ENCODE measurements at places on chromosomes 3 and 15. TPM values are rescaled to one million over a fixed set of nuclear protein-coding genes. Genes with fewer than 3 reads are reported as not detected.

- peak; percentile 31 for DNase-seq
Observed at GRCh38 chr3:141825216-141826011, 51.0 kb upstream of the ATP1B3 start.

GRCh38 chr3:78249294-78249693 is 1209.4 kb downstream of the ROBO2 start:
- no peak for DNase-seq

GRCh38 chr3:112579232-112579631 is 17.4 kb downstream of the SLC35A5 start:
- no peak for DNase-seq

DNA sequence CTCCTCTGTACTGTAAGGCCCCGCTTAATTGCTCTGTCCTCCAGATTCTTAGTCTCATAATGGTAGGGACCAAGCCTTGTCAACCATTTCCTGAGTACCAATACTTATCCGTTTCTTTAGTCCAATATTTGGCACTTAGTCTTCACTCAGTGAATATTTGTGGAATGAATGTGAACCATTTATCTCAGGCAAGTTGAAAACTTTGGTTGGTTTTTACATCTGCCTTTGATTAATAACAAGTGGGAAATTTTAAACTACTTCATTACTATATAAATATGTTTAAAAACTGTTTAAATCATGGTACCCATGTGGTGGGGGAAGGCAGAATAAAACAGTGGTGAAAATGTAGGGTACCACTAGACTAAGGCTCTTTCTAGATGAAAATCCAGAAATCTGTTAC is 15.2 kb downstream of the CA12 start:
- no peak for DNase-seq

SPATA12 gene
- not detected for total RNA-seq

GRCh38 chr3:101635345-101635744 is 41.6 kb downstream of the ZBTB11 start:
- DNase-seq = no peak

ZBBX gene
- total RNA-seq = 1.4 TPM

SOX14 gene
- total RNA-seq = not detected

DNA sequence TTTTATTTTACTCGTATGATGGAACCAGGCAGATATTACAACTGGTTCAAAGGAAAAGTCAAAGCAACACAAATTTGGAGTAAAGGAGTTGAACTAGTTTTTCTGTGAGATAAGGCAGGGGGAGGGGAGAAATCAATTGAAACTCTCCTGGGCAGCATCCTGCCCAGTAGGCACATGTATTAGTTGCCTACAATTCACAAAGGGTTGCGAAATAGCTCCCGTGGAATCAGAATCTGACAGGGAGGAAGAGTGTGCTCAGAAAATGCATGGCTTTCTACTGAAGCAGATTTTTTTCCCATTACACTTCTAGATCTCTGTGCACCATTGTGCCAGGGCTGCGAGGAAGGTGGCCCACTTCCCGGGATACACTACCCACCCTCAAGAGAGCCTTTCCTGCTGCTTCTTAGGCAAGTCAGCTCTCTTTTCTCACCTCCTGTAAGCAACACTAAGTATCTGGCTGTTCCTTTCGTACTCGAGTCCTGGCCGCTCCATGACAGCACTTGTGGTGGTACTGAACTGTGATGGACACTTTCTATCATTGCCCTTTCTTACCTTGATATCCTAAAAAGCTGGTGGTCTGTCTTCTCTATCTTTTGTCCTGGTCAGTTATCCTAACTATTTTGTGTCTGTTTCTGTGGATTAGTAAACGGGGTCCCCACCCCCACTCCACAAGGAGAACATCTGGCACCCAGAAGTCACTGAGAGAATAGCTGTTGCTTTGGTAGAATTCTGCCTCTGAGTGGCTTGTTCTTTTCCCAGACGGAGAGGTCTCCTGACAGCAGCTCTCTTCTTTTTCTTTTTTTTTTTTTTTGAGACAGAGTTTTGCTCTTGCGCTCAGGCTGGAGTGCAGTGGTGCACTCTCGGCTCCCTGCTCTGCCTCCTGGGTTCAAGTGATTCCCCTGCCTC is 74.8 kb downstream of the RPL39L start:
- no peak for DNase-seq

DNA sequence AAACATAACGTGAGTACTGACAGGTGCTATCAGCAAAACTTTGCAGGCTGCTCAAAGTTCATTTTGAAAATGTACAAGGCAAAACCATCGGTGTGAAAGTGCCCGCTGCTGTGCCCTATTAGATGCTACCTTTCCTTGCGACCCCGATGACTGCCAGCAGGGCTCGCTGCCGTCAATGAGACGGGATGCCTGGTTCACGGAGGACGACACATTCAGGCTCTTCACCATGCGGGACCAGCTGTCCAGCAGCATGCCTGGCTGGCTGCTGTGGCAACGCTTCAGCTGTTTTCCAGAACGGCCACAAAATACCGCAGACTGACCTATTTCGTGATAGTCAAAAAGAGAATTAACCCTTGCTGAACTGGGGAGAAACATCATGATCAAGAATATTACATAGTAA is 92.7 kb upstream of the OCA2 start:
- DNase-seq = peak; percentile 90

DNA sequence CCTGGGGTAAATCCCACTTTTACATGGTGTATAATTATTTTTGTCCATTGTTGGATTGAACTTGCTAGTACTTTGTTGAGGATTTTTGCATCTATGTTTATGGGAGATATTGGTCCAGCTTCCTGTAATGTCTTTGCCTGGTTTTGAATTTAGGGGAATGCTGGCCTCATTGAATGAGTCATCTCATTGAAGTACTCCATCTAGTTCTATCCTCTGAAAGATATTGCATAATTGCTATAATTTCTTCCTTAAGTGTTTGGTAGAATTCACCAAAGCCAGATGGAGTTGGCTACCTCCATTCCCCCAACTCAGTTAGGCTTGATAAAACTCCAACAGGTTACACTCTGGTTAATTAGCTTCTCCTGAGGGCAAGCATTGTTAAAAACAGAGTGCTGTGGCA is 237.4 kb upstream of the TGFBR2 start:
- no peak for DNase-seq

GRCh38 chr3:24360957-24361356 is 133.7 kb downstream of the THRB start:
- DNase-seq = no peak

GRCh38 chr3:51539291-51539941 is 897 bp downstream of the RAD54L2 start:
- DNase-seq = peak; percentile 24

DNA sequence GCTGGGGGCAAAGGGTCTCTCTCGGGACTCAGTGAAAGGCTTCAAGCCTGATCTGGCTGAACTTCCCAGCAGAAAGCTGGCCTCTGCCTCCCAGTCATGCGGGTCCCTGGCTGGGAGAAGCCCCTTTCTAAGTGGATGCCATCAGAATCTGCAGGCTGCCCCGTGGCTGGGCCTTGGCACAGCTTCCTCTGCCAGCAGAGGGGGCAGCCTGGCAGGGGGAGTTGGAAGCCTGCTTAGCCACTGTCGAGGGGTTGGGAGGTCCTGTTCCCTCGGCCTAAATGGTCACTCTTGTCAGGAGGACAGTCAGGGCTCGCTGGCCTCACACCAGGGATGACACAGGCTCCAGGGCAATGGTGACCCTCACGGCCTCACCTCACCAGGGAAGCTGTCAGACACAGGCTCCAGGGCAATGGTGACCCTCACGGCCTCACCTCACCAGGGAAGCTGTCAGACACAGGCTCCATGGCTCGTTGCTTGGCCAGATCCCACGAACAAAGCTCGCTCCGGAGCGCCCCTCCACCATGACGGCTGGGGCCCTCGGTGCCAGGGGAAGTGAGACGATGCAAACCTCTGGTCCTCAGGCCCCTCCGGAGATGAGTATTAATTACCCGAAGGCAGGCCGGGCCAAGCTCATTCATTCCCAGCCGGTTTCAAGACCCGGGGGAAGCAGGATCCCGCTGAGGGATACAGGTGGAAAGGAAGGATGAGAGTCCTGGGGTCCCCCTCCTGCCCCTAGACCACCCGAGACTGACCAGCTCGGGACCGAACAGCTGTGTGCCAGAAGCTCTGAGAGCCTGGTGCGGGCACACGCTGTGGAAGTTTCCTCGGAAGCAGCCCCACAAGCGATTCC is 151.0 kb downstream of the CHSY1 start:
- DNase-seq = no peak

DNA sequence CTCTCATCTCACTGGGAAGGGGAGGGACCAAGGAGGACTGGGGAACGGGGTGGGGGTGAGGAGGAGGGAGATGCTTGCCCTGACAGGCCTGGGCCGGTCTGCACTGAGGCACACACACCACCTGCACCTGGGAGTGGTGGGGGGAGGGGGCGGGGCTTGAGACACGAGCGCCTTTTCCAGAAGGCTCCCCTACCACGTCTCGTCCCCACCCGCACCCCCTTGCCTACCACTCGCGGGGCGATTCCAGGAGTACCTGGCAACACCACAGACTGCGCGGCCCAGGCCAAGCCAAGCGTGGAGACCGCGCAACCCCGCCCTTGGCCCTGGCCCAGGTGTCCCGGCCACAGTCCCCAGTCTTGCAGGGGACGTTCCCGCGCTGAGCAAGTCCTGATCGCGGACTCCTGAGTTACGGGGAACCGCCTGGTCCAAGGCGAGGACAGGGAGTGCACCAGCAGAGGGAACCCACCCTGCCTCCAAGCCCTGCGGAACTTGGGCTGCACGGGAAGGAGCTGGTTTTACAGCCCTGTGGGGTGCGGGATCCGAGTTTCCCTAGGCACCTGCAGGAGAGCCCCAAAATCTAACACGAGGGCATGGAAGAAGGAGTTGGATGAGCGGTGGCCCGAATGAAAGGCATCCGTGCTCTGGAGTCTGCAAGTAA is 68.1 kb upstream of the SH3GL3 start:
- DNase-seq = no peak

GRCh38 chr3:188949996-188950395 is 221.8 kb upstream of the TPRG1 start:
- no peak for DNase-seq

DNA sequence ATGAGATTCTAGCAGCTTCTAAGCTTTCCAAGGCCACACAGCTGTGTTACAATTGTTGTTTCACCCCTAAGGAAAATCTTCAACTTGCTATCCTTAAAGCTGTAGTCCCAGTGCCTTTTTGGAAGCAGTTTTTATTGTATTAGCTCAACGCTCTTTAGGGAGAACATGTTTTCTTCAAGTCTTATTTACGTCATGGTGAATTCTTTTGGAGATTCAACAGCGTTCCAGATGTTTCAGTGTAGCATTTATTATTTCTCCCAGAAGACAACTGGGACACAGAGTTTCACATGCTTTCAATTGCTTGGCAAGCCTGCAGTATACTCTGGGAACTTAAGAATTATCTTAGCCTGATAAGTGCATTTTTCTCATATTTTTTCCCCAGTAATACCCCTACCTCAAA is 888.3 kb downstream of the PLOD2 start:
- no peak for DNase-seq

GRCh38 chr3:126108676-126109050 is 24.7 kb upstream of the SLC41A3 start:
- no peak for DNase-seq

SLC12A1 gene
- total RNA-seq = not detected

- no peak for DNase-seq
Observed at GRCh38 chr3:70360979-70361760, 48.7 kb upstream of the MDFIC2 start.

DNA sequence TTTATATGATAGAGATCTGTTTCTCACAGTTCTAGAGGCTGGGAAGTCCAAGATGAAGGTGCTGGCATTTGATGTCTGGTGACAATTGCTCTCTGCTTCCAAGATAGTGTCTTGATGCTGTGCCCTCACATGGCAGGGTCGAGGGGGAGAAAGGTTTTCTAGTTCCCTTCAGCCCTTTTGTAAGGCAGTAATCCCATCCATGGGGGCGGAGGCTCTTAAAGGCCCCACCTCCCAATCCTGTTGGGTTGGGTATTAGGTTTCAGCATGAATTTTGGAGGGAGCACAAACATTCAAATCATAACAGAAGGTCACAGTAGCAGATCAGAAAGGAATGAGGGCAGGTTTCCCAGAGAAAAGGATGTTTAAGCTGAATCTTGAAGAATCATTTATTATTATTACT is 601.7 kb upstream of the ZNF717 start:
- DNase-seq = no peak

CCDC39 gene
- total RNA-seq = not detected

- no peak for DNase-seq
Observed at GRCh38 chr3:72766866-72767265, 81.4 kb downstream of the SHQ1 start.

DNA sequence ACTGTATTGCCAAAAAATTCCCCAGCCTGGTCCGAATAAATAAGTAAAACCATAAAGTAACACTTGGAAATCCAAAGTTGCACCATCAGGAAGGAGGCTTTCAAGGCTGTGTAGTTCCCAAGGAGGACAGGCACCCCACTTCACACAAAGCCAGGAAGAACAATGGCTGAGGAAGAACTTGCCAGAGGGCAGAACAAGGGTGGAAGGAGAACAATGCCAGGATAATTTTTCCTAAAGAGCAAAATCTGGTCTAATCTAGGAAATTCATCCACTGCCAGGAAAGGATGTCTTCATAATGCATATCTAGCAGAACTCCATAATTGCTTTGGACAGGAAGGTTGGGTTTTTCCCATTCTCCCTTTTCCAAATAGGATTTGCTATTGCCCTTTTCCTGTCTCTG is 15.7 kb upstream of the ARID3B start:
- DNase-seq = no peak

GRCh38 chr3:41364736-41365135 is 165.4 kb downstream of the CTNNB1 start:
- DNase-seq = no peak

DNA sequence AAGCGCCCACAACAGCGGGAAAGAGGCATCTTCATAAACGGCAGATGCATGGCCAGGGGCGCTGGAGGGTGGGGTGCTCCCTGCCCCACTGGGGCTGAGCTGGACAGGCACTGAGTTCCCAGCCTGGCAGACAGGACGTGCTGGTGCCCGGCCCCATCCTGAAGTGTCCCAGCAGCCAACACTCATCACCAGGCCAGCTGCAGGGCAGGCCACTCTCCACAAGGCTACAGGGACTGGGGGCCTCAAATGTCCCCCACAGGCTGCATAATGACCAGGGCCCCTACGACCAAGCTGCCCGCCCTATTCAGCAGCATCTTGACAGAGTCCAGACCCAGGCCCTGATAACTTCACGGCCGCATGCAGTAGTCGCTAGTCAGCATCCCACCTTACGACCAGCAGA is 124.1 kb upstream of the IQSEC1 start:
- no peak for DNase-seq

GRCh38 chr3:5277612-5278236 is 90.2 kb downstream of the EDEM1 start:
- DNase-seq = no peak

DNA sequence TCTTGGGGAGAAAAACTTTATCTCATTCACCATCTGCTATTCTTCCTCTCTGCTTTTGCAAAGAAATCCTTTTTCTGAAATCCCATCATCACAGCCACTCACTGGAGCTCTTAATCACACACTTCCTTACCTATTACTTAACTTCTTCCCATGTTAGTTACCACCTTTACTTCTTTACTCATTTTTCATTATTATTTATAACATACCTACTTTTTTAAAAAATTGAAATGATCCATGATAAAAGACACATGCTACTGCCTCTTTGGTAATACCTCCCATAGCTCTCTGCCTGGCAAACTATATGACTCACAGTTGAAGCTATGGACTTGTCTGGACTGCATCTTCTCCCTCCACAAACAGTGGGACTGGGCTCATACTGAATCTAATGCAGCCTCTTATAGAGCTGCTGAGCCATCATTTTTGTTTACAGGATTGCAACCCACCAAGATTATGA is 150.3 kb downstream of the TNIK start:
- DNase-seq = no peak
